ENCODE measurements at places on chromosomes 4 and X.

DNA sequence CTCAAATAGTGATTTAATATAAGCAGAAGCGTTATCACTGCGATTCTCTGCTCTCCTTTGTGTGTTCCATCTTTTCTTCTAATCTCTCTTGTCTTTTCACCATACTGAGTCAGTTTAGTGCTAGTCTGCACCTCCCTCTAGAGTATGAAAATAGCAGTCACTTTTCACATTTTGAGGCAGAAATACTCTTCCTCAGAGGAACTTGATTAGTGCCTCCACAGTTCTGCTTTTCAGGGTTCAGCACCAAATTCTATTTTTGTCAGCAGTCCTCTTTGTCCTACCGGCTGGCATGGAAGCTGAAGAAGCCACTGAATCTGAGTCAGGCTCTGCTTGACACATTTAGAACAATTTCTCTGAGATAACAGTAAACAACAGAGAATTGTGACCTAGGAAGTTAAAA, 49.7 kb upstream of the ANKRD17 start:
- DNase-seq: no peak

DNA sequence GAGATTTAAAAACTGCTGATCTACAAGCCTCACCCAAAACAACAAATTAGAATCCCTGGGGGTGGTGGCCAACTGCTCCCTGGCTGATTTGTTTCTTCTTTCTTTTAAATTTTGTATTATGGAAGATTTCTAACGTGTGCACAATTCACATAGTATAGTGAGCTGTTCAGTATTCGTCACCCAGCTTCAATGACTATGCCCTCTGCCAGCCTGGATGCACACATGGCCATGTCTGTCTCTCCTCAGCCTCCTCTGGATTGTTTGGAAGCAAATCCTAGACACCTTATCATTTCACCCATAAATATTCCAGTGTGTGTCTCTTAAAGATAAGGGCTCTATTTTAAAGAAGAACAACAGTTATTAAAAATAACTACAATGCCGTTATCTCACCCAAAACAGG, 61.9 kb downstream of the PDGFRA start:
- DNase-seq: no peak

- no peak for DNase-seq
Observed at GRCh38 chrX:123731987-123732669, 724 bp downstream of the THOC2 start.

- no peak for DNase-seq
Observed at GRCh38 chr4:149574971-149575370, 240.7 kb downstream of the IQCM start.

- DNase-seq: no peak
Observed at GRCh38 chrX:140433582-140433981, 71.3 kb downstream of the SOX3 start.

DNA sequence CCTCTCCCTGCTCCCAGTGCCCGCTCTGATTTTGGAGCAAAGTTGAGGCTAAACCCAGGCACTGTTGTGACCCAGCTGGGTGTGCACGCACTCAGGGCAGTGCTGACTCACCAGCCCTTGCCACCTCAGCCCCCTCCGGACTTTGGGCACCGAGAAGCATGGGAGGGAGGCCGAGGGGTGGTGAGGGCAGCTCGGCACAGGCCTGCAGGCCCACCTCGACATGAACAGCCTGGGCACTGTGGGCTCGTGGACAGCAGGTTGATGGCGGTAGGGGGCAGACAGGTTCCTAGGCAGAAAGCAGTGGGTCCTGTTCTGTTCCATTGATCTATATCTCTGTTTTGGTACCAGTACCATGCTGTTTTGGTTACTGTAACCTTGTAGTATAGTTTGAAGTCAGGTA, 30.9 kb downstream of the TIGD4 start:
- DNase-seq: no peak
